ENCODE measurements at places on chromosomes 2 and 18.
A peak's percentile ranks its signal among the peaks of the same experiment; 100 is the strongest.

GRCh38 chr2:192215096-192215877, 20.6 kb upstream of the TMEFF2 start:
- no peak for DNase-seq

DNA sequence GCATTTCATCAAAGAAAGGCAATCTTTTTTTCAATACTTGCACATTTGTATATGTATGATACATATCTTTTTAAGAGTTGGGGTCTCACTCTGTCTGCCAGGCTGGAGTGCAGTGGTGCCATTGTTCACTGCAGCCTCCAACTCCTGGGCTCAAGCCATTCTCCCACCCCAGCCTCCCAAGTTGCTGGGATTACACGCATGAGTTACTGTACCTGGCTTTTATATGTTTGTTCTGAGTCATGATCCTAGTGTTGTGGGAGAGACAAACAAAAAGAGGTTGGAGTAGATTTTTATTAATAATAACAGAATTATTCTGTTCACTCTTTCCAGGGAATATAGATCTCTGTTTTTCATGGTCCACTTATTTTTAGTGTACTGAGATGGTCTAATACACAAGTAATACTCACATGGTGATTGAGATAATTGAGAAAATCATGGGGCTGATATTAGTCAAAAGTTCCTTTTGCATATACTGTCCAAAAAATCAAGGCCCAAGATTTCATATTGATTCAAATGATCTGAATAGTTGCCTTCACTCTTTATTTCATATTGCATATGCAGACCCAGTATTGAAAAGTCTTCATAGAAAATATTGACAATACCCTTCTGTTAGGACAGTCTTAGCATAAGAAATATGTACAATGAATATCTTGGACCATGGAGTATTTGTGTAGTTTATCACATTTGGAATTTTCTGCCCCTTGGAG, 138.3 kb downstream of the FMNL2 start:
- DNase-seq, result no peak

GRCh38 chr2:182726473-182726872, 10.4 kb downstream of the DNAJC10 start:
- no peak for DNase-seq

DNA sequence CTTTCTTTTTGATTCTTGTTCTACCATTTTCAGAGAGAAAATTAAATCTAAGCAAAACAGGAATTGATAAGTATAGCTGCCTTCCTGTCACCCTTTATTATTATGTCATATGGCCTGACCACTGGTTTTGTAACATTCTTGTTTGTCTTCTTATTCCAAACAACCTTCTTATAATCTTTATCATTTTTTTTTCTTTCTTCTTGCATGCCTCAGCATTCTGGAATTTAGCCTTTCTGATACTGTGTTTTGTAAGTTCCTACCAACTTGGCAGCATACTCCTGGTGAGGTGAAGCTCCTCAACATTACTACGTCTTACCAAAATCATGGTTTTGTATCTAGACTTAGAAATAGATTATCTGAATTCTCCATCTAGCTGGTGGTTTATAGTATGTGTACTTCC, 199.2 kb downstream of the CAMKMT start:
- no peak for DNase-seq

GRCh38 chr2:100978582-100979191, 23.4 kb upstream of the RPL31 start:
- DNase-seq, result no peak

DNA sequence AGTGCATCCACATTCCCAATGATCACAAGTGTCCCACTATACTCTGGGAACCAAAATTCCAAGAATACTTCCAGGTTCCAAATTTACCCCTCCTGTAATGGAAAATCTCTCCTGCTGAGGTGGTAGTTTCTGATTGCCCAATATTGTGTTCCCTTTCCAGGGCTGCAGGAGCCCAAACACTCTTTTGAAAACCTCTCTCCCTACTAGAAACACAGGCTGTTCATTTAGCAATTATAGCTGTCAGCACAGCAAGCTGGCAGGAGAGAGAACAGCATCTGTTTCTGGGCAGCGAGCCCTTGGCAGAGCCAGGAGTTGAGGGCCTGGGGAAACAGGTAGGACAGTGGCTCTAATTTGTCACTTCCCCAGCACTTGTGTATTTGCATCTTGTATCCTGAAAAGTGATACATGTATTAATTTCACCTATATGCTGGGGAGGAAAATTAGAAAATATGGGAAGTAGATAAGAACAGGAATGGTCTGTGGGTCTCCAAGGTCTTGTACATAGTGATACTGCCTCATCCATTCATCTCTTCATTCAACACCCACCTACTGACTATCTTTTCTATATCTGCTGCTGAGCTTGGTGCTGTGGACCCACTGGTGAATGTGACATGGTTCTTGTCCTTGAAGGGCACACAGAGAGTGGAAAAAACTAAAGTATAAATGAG, 16.9 kb upstream of the PAIP2B start:
- no peak for DNase-seq

GRCh38 chr2:223952280-223952968, 4.8 kb upstream of the MRPL44 start:
- no peak for DNase-seq

GRCh38 chr2:148828941-148829340, 46.1 kb upstream of the KIF5C start:
- no peak for DNase-seq

- no peak for DNase-seq
Observed at GRCh38 chr2:15172825-15173224, 388.3 kb downstream of the NBAS start.

DNA sequence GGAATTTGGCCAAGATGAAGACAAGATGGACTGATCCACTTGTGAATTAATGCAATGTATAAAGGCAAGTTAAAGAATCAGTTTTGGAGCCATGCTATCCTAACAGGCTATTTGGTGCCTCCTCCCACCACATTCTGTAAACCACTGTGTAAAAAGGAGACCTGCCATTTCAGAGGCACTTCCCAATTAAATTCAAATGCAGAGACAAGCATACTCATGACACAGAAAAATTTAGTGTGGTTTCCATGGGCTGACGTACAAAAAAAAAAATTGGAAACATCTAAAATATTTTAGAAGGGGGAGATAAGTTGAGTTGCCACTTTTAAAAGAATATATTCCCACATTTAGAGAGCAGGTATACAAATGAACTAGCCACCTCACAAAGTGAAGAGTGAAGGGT, 112.1 kb downstream of the TCF4 start:
- DNase-seq, result no peak

GRCh38 chr18:9700261-9700796, 7.8 kb upstream of the RAB31 start:
- DNase-seq, result no peak

DNA sequence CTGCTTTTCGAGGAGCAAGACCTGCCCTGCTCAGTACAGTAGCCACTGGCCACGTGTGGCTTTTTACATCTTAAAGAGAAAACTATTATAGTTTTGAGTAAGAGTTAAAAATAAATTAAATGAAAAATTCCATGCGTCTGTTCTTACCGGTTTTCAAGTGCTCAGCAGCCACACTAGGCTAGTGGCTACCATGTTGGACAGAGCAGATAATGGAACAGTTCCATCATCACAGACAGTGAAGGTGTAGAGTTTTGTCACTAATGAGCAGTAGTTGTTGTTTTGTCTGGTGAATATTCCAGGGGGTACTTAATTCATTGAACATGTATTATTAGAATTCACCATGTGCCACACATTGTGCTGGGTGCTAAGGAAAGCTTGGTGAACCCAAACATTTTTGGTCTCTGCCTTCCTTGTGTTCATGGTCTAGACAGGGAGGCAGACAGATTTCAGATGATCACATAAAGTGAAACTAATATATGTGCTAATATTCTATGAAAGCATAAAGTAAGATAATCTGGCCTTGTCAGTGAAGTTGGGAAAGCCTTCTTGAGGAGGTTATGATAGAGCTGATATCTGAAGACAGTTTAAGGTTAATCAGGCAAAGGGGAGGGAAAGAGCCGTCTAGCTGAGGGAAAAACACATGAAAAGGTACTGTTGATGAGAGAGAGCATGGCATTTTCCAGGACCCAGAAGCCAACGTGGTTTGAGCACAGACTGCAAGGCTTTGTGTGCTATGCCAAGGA, 1.4 kb downstream of the ALMS1 start:
- no peak for DNase-seq

DNA sequence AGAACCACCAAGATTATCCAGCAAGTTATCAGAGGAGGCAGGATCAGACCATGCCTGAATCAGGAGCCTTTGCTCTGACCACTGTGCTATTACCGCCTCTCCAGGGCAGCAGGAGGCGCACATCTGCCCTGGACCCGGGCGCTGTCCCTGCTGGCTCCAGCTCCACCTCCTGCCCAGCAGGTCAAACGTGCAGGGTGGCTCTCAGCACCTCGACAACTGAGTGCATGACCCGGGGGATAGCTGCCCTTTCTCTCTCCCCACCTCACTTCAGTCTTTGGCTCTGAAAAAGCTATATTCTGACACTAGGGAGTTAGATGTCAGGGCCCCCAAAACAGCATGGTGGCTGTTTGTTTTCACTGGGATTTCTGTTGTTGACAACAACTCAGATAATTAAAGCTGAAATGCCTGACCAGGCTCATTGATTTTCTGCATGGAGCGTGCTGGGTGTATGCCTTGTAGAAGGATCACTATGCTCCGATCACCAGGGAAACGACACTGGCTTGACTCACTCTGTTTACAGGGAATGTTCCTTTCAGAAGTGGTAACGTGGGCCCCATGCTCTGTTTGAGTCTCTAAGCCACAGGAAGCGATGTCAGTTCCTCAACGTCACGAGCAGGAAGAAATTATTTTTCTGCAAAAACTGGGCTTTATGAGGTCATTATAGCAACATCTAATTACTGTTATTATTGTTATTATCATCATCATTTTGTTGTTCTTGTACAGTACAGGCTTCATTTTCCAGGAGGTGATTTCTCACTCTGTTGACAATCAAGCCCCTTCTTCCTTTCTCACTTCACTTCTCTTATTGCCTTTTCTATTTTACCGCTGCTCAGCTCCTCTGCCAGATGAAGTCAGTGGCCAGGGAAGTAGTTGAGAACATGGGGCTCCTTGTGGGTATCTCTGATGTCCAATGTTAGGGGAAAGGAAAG, 125.6 kb downstream of the PLB1 start:
- DNase-seq, result peak; percentile 95

DNA sequence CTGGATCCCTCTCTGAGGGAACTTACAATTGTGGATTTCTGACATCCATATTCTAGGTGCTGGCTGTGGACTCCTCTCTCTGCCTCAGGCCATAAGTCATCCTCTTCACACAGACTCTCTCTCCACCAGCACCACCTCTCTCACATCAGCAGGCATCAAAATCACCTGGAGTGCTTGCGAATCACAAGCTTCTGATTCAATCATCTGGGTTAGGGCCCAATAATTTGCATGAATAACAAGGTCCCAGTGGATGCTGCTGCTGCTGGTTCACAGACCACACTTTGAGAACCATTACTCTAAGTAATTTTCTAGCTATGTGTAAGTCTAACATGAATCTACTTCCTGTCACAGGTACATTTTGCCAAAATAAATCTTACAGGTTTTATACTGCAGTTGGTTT, 214.9 kb downstream of the DSEL start:
- no peak for DNase-seq

DNA sequence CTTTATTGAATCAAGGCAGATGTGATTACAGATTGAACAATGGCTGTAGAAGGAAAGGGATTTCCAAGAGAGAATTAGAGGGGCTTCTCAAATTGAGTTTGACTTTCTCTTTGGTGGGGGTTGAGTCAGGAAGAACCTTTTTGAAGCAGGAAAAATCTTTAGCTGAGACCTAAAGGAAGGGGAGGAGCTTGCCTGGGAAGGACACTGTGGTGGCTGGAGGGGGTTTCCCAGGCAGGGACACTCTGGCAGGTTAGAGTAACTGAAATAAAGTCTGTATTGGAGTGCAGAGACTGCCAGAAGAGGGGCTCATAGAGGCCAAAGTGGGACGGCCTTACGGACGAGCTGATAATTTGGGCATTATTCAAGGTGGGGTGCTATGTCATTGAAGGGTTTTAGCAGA, 69.3 kb downstream of the NEDD4L start:
- DNase-seq, result no peak

DNA sequence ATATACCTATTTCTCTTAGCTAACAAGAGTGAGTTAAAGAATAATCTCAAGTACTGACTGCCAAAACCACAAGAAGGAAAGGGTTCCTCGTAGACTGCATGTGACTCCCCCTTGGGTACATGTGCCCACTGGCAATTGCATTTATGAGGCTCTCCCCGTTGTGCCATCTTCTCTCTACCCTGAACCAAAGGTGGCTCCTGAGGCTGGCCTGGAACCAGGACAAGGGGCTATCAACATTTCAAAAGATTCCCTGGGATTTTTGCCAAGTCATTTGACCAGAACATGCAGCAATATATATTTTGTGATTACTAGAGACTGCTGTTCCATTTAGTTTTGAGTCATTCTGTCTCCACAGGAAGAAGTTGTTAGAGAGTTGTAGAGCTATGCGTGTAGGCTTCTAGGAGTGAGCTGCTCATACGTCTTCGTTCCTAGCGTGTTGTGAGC, 45.8 kb downstream of the LAMA3 start:
- DNase-seq, result no peak

DNA sequence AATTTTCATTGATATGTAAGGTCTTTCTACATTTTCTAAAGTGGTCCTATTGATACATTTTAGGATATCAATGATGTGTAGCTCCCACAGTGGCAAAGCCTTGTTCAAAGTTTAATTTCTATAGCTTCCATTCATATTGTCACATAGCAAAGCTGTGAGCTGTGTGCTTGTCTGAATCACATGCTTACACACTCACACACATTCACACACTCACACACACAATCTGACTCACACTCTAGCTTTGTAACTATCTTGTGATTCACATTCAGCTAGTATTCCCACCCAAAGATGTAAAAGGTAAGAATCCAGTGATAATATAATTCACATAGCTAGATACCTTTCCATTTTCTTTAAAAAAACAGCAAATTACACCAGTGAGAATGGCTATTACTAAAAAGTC, 58.7 kb downstream of the MAPRE2 start:
- no peak for DNase-seq

DNA sequence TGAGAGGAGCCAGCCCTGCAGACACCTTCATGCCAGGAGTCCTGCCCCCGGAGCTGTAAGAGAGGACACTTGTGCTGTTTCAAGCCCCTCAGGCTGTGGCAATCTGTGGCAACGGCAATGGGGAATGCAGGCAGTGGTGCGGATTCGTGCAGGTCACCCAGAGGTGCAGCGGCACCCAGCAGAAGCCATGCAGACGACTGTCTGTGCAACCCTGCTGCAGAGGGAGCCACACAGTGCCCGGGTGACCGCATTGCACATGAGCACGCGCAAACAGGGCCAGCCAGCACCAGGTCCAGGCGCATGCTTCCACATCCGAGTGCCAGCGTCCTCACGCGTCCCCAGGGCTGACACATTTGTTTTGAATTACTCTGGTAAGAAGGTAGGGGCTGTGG, 84.8 kb upstream of the GPC1 start:
- DNase-seq, result no peak
